ENCODE measurements at places on chromosomes 6 and 20.

DNA sequence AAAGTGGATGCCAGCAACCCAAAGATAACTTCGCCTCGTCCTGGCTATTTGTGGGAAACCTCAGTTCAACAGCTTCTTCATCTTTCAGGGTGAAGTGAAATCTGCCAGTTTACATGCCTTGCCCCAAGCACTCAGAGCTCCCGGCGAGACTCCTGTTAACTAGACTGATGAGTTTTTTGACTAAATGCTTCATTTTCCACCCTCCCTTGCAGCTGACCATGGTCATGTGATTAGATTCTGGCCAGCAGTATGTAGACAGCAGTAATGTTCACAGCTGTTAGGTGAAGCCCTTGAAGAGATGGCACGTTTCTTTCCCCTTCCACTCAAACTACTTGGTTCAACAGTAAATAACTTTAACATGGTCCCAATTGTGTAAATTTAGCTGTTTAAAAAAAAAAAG lies 718.8 kb upstream of the FLRT3 start:
- DNase-seq: no peak

DNA sequence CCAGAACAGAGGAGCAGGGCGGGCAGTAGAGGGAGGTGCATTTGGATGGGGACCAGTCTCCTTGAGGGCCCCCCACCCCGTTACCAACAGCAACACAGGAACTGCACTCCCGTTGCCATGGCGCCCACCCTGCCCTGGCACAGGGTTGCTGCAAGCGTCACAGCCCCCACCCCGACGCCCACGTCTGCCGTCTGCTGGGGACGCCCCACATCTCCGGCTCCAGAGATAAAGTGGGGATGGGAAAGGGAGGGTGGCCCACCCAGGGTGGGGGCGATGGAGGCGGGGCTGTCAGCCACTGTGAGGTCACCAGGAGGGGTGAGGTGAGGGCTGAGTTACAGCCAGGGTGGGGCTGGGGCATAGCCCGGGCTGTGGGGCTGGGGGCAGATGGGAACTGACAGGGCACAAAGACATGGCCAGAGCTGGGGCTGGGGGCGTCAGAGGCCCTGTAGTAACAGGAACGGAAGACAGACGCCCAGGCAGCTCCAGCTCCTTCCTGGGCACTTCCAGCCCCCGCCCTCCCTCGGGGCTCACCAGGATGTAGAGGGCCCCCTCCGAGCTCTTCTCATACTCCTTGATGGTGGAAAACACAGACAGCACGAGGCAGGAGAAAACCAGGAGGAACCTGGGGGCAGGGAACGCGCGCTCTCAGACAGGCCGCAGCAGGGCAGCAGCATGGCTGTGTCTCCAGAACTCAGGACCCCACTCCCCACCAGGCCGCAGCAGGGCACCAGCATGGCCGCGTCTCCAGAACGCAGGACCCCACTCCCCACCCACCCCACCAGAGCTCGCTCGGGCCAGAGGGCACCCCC lies 26.0 kb downstream of the KCNQ2 start:
- no peak for DNase-seq

- DNase-seq: no peak
Observed at GRCh38 chr20:50306478-50307423, 116.1 kb downstream of the CEBPB start.

DNA sequence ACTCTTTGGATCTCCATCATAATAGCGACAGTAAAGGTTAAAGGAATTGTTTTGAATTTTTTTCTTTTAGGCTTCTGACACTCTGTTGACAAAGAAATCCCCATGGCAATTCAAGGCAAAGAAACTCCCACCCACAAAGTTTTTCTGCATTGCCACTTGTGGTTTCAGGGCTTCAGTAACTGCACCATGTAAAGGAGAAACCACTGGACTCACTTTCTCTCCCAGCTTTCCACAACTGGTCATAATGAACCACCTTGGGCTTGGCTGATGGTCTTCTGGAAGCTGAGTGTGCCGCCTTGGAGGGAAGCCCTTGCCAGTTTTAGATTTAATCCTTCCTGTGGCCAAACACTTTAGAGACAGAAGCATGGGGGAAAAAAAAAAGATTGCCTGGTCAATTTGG lies 163.1 kb downstream of the ISM1 start:
- no peak for DNase-seq

DNA sequence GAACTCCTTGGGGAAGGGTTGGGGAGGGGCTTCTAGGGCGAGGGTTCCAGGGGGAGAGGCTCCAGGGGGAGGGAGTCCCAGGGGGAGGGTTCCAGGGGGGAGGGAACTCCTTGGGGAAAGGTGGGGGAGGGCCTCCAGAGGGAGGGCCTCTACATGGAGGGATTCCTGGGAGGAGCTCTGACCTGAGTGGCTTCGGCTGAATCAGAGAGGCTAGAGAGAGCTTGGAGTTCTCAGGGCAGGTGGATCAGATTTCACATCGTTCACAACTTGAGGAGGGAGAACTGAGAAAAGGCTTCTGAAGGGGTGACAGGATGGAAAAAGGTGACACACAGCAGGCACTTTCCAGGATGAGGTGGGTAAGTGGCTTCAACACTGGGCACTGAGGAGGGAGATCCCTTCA lies 49.1 kb downstream of the DAAM2 start:
- no peak for DNase-seq

GRCh38 chr6:127092466-127092865 lies 26.0 kb upstream of the RSPO3 start:
- no peak for DNase-seq

DNA sequence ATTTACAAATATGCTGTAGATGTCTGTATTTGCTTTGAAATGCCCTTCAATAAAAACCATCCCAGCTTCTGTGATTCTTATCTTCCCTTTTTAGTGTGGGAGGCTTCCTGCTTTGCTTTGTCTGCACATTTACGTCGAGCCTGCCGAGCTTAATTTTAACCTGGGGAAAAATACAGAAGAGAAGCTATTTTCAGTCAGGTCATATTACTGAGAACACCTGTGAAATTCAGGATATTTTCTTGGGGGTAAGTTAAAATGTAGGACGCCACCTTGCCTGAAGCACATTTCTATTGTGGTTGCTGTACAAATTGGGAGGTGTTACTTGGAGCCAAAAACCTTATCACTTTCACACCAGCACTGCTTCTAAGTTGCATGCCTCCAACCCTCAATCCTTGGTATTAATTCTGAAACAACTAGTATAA lies 43.6 kb upstream of the FUCA2 start:
- DNase-seq: no peak

DNA sequence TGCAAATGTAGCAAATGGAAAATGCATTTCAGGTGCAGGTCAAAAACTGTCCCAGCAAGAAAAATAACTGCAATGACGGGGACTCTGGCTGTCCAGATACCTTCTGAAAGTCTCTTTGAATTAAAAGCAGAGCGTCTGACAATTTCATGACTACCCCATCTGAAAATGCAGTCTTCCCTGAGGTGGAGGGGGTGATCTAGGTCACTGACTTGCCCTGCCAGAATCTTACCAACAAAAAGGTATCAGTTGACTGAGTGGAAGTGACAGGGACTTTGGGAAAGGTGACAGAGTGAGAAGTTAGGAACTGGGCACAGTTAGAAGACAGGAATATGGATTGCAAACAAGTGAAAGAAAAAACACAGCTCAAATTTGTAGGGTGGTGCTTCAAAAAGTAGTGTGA lies 402.2 kb downstream of the DHX35 start:
- no peak for DNase-seq
